ENCODE measurements at places on chromosomes 11 and 22. TPM values are rescaled to one million over a fixed set of nuclear protein-coding genes. Genes with fewer than 3 reads are reported as not detected.

Gene VSTM5
- polyA plus RNA-seq, result 0.05 TPM

Gene OR6T1
- polyA plus RNA-seq, result not detected

Gene KLHL35
- polyA plus RNA-seq, result 0.39 TPM

Gene FAM180B
- not detected for polyA plus RNA-seq

Gene PTPRCAP
- 6.2 TPM for polyA plus RNA-seq

Gene NXPE2
- not detected for polyA plus RNA-seq

Gene C22orf31
- polyA plus RNA-seq, result 0.13 TPM

Gene RFPL2
- polyA plus RNA-seq, result not detected

Gene PPM1F
- 15.5 TPM for polyA plus RNA-seq

Gene LMO1
- 0.06 TPM for polyA plus RNA-seq

Gene PGA5
- 0.11 TPM for polyA plus RNA-seq

Gene OR2AG1
- not detected for polyA plus RNA-seq

Gene VWCE
- 0.34 TPM for polyA plus RNA-seq

Gene OR4C5
- polyA plus RNA-seq, result not detected

Gene OR10G4
- not detected for polyA plus RNA-seq

Gene C11orf65
- polyA plus RNA-seq, result 0.31 TPM

Gene RRP8
- 12.4 TPM for polyA plus RNA-seq

Gene TCP11L1
- 3.3 TPM for polyA plus RNA-seq

Gene LRRC56
- 4.0 TPM for polyA plus RNA-seq

Gene HBB
- polyA plus RNA-seq, result 0.53 TPM

Gene TYR
- not detected for polyA plus RNA-seq

Gene SLC22A25
- 0.04 TPM for polyA plus RNA-seq

Gene PKP3
- 332 TPM for polyA plus RNA-seq

Gene ISX
- polyA plus RNA-seq, result not detected

Gene H19
- polyA plus RNA-seq, result 177 TPM

Gene SAA1
- polyA plus RNA-seq, result 10.8 TPM

Gene BAIAP2L2
- polyA plus RNA-seq, result 34.5 TPM

Gene FXYD6
- 3.4 TPM for polyA plus RNA-seq

Gene SCGB1D2
- not detected for polyA plus RNA-seq

Gene EFEMP2
- polyA plus RNA-seq, result 9.2 TPM

Gene PAAF1
- polyA plus RNA-seq, result 9.5 TPM

Gene TUB
- 0.78 TPM for polyA plus RNA-seq

Gene TIMP3
- 24.7 TPM for polyA plus RNA-seq

Gene ASPHD2
- 1.5 TPM for polyA plus RNA-seq

Gene CASP5
- polyA plus RNA-seq, result not detected

Gene OR52B2
- polyA plus RNA-seq, result not detected

Gene MYBPC3
- polyA plus RNA-seq, result 0.04 TPM

Gene RIN1
- 27.3 TPM for polyA plus RNA-seq

Gene ME3
- 3.0 TPM for polyA plus RNA-seq

Gene FZD4
- polyA plus RNA-seq, result 1.4 TPM

Gene TMEM191B
- polyA plus RNA-seq, result 2.6 TPM

Gene MGAT3
- polyA plus RNA-seq, result 0.28 TPM

Gene NFAM1
- polyA plus RNA-seq, result 0.28 TPM

Gene PKDREJ
- polyA plus RNA-seq, result 0.10 TPM

Gene ZW10
- 8.3 TPM for polyA plus RNA-seq

Gene TSGA10IP
- polyA plus RNA-seq, result not detected

Gene RIMBP3C
- polyA plus RNA-seq, result 0.01 TPM

Gene PATL1
- 12.6 TPM for polyA plus RNA-seq

Gene HOATZ
- polyA plus RNA-seq, result not detected

Gene SHISA8
- 0.07 TPM for polyA plus RNA-seq

Gene TMEM132A
- polyA plus RNA-seq, result 37.4 TPM

Gene TBCEL
- polyA plus RNA-seq, result 2.2 TPM

Gene POLR3H
- polyA plus RNA-seq, result 25.9 TPM

Gene LDLRAD3
- 4.8 TPM for polyA plus RNA-seq

Gene OR6A2
- polyA plus RNA-seq, result not detected

Gene CRYBB2
- 0.18 TPM for polyA plus RNA-seq

Gene ATG13
- 26.5 TPM for polyA plus RNA-seq

Gene TIGD3
- polyA plus RNA-seq, result 0.10 TPM

All from esophagus (tissue), 2 donors.